ENCODE measurements at places on chromosomes 6 and 20.

GRCh38 chr20:4720041-4720976 is 1.4 kb upstream of the PRND start:
- peak; percentile 69 for DNase-seq

- DNase-seq = no peak
Observed at GRCh38 chr20:62711703-62712101, 3.1 kb downstream of the NTSR1 start.

GRCh38 chr6:33983109-33983716 is 162.7 kb downstream of the GRM4 start:
- no peak for DNase-seq

DNA sequence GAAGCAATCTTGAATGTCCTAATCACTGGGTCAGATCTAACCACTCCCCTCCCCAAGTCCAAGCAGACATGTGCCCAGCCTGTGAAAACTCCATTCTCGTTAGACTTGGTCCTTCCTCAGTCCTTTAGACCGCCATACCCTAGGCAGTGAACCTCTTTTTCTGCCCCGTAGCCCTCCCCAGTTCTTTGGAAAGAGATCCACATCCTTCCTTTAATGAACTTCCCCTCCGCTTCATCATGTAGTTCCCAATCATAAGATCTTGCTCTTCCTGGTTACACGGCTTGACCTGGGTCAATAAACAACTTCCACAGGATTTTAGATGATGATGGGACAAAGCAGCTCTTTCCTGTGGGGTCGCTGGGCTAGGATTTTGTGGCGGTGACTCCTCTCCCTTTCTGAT is 9.6 kb downstream of the AHCY start:
- no peak for DNase-seq

DNA sequence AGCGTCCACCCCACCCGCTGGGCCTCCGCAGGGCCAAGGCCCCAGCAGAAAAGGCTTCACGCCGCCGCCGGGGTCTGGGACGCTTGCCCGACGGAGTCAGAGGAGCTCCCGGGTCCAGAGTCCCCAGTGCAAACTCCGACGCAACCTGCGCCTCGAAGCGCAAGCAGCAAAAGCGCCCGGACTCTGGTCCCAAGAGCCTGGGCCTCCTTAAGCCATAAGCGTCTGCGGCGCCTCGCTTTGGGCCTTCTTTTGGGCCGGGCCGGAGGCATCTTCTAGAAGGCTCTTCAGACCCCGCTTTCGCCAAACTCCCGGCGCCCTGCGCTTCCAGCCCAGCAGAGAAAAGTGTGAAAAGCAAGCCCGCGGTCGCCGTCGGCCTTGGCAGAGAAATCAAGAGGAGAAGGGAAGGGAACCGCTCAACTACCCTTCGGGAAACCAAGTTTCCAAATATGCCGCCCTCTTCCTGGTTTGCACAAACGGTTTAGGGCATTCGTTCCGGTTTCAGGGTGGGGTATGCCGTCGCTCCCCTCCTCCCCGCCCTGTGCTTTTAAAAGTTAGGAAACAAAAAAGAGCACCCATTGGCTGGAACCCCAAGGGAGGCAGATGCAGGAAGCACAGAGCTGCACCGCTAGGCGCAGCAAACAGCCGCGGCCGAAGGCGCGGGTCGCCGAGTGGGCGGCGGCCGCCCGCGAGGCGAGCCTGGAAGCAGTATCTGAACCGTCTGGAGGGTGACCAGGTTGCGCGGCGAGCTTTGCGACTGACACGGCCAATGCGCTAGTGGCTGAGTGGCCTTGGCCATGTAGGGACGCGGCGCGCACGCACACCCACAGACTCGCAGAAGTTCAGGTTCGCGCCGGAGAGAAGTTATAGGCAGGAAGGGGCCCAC is 1.2 kb downstream of the TBX18 start:
- peak; percentile 52 for DNase-seq

- DNase-seq = no peak
Observed at GRCh38 chr6:121515630-121516265, 80.3 kb downstream of the GJA1 start.

- no peak for DNase-seq
Observed at GRCh38 chr20:59342023-59342957, 41.9 kb downstream of the EDN3 start.

Data from BE2C (cell line).